ENCODE measurements at places on chromosomes 2 and 18. TPM values are rescaled to one million over a fixed set of nuclear protein-coding genes. Genes with fewer than 3 reads are reported as not detected.

The KLHL41 gene
- not detected for total RNA-seq

The UGT1A5 gene
- not detected for total RNA-seq

The DQX1 gene
- 0.39 TPM for total RNA-seq

The STAT1 gene
- total RNA-seq, result 135 TPM

The ZAP70 gene
- 234 TPM for total RNA-seq

The TRABD2A gene
- total RNA-seq, result 67.9 TPM

The CTAGE1 gene
- total RNA-seq, result not detected

The MC5R gene
- total RNA-seq, result not detected

The CAVIN2 gene
- total RNA-seq, result not detected

The SP110 gene
- total RNA-seq, result 121 TPM

The CRACDL gene
- total RNA-seq, result 0.55 TPM

The GALR1 gene
- total RNA-seq, result not detected

The GGCX gene
- 25.1 TPM for total RNA-seq

The KCNG2 gene
- total RNA-seq, result not detected

The TXNDC2 gene
- total RNA-seq, result 0.39 TPM

The IL36B gene
- not detected for total RNA-seq

The MCM6 gene
- total RNA-seq, result 190 TPM

Data from activated T-helper 2 cell treated with anti-CD3 and anti-CD28 coated beads, Interferon-gamma antibody, Interleukin-2, Interleukin-4, amounts not matched to agents 10 μg/mL and 5 μg/mL and 100 μg/mL, durations not matched to agents 14 hours and 24 hours and 36 hours (primary cell).